ENCODE measurements at places on chromosomes 6 and 20. TPM values are rescaled to one million over a fixed set of nuclear protein-coding genes. Genes with fewer than 3 reads are reported as not detected.

GRCh38 chr6:1406306-1407072, 17.1 kb downstream of the FOXF2 start:
- no peak for DNase-seq

- DNase-seq = no peak
Observed at GRCh38 chr6:106442395-106442794, 81.9 kb downstream of the CRYBG1 start.

- peak; percentile 61 for DNase-seq
Observed at GRCh38 chr6:36701401-36701991, 3.9 kb downstream of the RAB44 start.

DNA sequence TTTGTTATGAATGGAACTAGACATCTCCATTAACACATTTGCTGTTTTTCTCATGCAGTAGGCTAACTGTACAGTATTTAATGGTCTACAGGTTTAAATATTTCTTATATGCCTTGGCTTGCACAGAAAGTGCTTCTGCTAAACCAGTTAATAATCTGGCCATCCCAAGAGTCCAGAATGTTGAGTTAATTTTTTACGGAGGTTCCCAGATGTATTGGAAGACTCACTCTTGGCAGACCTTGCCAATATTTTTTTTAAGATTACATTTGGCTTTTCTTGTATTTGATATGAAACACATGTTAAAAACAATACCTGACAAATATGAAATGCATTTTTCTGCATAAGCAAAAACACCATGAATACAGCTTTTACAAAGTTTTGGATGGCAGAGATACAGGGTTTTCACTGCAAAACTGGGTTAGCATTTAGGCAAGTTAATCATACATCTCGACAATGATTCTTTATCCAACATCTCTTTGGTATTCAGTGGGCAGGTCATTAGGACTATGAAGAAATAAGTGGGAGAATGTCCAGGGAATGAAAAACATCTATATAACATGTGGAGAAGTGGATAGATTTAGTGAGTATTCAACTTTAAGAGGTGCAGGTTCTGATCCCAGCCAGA, 94.0 kb downstream of the SGK1 start:
- no peak for DNase-seq

DNA sequence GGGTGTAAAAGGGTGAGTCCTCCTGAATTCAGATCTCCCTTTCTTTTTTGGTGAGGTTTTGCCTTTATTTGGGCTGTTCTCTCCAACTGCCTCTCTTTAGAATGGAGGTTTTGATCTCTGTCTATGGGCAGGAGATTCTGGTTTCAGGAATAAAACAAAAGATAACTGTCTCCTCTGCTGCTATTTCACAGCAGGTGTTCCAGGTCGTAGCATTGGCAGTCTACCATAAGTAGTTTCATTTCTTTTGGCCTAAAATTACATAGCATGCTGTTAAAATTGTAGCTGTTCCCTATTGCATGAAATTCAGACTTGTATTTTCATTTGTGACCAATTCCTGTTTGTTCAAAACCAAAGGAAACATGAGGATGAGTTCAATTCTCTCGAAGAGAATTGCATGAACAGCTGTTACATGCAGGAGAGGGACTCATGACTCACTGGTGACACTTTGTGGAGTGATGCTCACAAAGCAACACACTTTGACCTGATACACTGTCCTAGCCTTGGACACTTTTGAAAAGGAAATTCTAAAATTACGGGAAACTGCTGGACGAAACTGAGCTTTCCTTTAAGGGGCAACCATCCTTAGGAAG, 76.8 kb upstream of the SIRPG start:
- DNase-seq = no peak

ULBP2 gene
- not detected for total RNA-seq

Data from lower leg skin (tissue), 4 donors.